ENCODE measurements at places on chromosomes 12 and 14.

DNA sequence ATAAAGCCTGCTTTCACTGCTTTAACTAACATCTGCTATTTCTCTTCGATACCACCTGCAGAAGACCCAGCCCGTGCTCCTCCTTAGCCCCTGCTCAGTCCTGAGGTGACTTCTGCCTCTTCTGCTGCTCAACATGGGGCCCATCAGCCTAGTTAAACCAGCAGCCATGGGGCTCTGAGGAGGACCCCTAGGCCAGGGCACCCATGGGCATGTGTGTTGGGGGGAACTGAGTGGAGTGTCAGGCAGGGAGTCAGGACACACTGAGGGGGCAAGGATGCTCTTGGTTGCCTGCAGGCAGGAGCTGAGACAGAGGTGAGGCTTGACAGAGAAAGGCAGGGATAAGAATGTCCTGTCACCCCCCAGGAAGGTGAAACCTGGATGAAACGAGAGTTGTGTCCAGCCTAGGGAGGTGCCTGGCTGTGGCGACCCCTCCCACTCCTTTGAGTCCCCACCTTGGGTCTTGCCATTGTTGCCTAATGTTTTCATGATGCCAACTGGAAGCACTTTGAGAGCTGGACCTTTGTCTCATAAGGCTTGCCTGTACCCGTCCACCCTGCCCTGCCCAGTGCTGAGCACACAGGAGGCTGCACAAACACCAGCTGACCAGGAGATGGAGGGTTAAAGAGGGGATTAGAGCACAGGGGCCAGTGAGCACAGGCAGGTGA, 12.5 kb upstream of the RABGGTA start:
- no peak for DNase-seq

DNA sequence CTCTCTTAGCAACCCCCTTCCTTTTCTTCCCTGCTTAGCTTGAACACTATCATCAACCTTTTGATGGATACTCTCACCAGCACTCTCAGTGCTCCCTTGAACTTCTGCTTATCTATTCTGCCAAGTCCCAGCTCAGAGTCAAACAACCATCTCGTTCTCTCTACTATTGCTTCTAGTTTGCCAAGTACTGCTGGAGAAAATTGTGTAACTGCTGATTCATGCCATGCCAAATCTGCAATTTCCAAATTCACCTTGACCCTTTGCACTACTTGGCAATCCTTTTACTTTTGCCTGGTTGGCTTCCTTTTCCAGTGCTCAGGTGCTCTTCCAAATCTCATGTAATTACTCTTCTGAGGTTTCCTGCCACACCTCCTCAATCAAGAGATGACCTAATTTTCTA, 2.8 kb upstream of the CCDC196 start:
- DNase-seq: peak; percentile 73

DNA sequence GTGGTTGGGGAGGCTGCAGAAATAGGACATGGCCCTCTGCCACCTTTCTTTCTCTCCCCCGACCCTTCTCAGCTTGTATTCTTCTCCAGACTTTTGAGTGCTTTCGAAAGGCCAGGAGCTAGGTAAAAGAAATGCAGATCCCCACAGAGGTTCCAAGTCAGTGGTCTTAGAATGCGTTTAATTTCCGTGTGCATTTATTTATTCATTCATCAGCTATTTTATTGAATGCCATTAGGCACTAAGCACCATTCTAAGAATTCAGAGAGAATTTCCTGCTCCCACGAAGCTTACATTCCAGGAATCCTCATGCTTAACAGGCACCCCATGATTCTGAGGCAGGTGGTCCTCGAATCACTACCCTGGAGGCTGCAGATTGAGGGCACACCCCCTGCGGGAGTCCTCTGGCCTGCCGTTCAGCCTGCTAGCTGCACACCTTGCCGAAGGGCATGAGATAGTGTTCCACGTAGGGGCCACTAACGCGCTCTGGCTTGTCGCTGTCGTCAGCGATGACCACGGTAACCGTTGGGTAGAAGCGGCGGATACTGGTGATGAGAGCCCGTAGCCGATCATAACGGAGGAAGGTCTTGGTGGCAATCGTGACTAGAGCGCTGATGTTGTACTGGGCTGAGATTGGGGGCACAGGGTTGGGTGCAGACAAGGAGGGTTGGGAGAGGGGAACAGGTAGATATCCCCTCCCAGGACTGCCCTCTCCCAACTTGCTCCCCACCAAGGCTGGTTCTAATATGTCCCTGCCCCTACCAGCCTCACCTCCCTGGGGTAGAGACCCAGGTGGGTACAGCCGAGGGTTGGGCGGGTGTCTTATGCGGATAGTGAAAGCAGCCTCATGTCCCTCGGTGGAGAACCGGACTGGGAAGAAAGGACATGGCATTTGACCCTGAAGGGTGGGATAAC, 4.5 kb downstream of the B4GALNT1 start:
- no peak for DNase-seq

DNA sequence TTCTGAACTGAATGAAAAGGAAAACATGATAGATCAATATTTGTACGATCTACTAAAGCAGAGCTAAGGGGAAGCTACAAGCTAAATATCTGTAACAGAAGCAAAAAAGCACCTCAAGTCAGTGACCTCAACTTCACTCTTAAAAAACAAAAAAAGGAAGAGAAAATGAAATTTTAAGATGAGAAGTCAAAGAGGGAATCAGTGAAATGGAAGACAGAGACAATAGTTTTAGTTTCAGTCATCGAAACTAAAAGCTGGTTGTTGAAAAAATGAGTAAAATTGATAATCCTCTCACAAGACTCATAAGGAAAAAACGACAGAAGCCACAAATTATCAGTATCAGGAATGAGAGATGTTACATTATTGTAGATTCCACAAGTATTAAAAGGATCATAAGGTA, 11.9 kb upstream of the SLC2A13 start:
- DNase-seq: no peak

DNA sequence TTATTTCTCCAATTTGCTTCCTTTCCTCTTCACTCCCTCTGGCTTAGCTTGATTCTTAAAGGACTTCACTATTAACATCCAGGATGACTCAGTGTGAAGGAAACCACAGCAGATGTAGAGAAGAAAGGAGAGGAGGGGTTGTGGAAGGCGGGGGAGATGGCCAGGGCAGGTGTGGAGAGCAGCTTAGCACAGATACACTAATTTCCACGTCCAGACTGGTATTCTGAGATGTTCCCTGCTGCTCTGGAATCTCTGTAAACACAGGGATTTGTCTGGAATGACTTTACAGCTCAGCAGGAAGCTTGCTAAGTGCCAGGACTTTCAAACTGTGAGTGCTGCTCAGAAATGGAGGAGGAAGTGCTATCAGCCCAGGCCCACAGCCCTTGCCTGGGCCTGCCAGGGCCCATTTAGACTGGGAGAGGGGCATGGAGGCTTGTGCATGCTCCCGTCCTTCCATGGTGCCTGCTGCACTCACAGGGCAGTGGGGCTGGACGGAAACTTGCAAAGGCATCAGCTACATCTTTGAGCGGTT, 202.5 kb upstream of the DDHD1 start:
- DNase-seq: peak; percentile 66

DNA sequence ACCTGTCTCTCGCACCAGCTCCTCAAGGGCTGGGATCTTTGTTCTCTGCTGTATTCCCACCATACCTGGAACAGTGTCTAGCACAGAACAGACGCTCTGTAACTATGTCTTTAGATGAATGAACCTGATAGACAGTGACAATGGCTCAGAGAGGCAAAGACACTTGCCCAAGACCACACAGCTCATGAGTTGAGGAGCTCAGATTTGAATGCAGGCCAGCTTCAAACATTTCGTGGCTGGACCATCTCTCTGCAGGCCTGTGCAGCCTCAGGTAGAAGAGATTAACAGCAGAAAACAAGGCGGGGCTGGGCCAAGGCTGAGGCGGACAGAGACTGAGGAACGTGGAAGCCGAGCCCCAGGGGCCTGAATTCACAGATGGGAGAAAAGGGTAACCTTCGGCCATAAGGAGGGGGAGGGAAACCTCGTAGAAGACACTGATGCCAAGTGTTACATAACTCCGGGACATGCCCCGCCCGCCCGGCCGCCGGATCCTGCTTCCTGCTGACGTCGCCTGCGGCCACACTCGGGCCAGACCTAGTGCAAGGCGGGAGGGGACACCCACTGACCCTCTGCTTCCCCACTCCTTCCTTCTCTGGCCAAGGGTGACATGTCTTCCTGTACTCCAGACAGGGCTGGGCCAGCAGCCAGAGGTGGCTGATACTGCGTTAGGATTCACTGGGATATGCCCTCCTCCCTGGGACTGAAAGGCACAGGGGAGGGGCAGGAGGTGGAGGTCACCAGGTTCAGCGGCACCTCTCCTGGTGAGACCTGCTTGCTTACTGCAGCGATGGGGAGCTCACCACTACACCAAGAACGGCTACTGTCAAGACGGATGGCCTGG, 86.8 kb downstream of the RFLNA start:
- DNase-seq: peak; percentile 79

GRCh38 chr12:72491426-72491825, 219.3 kb downstream of the TRHDE start:
- peak; percentile 10 for DNase-seq

DNA sequence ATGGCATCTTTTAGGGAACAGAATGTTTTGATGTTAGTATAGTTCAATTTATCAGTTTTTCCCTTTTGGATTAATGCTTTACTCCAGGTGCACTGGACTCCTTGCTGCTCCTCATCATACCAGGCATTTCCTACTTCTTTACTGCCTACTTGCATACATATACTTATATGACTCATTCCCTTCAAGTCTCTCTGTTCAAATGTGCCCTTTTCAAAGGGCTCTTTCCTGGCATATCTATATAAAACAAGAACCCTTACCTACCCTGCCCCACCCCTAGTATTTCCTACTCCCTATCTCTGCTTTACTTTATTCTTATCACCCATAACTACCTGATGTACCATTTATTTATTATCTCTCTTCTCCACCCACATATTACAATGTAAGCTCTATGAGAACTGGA, 90.6 kb downstream of the CAPZA3 start:
- no peak for DNase-seq

- DNase-seq: peak; percentile 66
Measured at GRCh38 chr14:103136388-103137271, 13.4 kb downstream of the TNFAIP2 start.

- DNase-seq: no peak
Measured at GRCh38 chr14:33777681-33778080, 173.2 kb downstream of the EGLN3 start.

DNA sequence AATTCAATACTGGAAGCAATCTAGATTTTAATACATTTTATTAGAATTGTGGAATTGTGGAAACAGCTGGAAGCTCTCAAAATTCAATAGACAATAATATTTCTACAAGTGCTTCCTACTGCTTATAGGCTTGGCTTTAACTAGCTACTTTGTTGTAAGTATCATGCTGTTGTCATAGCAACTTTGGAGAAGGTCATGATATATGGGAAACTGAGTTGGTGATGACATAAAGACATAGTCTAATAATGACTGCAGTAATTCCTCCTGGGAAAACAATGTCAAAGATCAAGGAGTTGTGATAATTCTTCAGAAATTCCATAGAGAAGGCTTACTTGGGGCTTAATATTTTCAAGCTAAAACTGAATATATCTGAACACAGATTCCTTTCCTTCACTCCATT, 266.6 kb downstream of the KIF21A start:
- no peak for DNase-seq

- no peak for DNase-seq
Measured at GRCh38 chr12:11891754-11892386, 178.9 kb upstream of the BCL2L14 start.

Measured in fibroblast of mammary gland (primary cell).